ENCODE measurements at places on chromosomes 12 and 14. TPM values are rescaled to one million over a fixed set of nuclear protein-coding genes. Genes with fewer than 3 reads are reported as not detected.

DNA sequence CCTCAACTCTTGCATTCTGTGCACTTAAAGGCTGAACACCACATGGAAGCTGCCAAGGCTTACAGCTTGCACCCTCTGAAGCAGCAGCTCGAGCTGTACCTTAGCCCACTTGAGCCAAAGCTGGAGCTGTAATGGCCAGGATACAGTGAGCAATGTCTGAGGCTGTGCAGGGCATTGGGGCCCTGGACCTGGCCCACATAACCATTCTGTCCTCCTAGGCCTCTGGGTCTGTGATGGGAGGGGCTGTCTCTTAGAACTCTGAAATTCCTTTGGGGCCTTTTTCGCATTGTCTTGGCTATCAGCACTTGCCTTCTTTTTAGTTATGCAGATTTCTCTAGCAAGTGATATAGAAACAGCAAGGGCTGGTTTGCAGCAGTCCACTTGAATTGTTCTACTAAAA is 303.8 kb upstream of the CLEC14A start:
- H3K27me3 ChIP-seq = no peaks in the 10 kb centered on the region
- no peaks in the 10 kb centered on the region for H3K4me1 ChIP-seq
- H3K4me3 ChIP-seq = no peak overlapping the region
- DNase-seq = no peak

Gene NKX2-1
- 0.15 TPM for total RNA-seq

DNA sequence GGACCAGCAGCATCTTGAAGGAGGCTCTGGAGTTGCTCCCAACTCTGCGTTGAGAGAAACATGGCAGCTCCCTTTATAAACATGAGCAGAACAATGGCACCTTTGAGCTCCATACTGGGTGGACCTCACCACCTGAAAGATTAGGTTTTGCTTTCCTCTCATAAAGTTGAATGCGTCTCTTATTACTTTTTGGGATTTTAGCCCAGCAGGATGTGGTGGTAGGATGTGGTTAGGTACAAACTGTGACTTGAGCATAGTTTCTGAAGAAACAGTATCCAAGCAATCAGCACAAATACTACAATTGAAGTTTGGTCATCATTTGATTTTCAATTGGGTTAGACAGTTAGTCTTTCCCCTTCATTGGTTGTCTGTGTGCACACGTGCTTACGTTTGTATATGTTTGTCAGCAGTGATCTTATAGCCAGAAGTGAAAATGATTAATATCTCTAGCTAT is at the start of gene PRR4:
PRR4 (minus strand) TSS at position 51 of the 454 bp plus-strand sequence; CDS start at position 13, 38 bp downstream.
- no peaks in the 10 kb centered on the region for H3K36me3 ChIP-seq
- H3K27ac ChIP-seq = no peak within 1 kb of the TSS
- DNase-seq = no peak
- H3K4me3 ChIP-seq = no peak within 1 kb of the TSS
- H3K4me1 ChIP-seq = no peaks in the 10 kb centered on the region

GRCh38 chr12:21526721-21527345 is 737 bp downstream of the SPX start:
- H3K27ac ChIP-seq = no peak overlapping the region
- H3K36me3 ChIP-seq = no peaks in the 10 kb centered on the region
- H3K4me3 ChIP-seq = no peak overlapping the region
- DNase-seq = no peak
- H3K4me1 ChIP-seq = no peaks in the 10 kb centered on the region

Gene FOXN4
- not detected for total RNA-seq

DNA sequence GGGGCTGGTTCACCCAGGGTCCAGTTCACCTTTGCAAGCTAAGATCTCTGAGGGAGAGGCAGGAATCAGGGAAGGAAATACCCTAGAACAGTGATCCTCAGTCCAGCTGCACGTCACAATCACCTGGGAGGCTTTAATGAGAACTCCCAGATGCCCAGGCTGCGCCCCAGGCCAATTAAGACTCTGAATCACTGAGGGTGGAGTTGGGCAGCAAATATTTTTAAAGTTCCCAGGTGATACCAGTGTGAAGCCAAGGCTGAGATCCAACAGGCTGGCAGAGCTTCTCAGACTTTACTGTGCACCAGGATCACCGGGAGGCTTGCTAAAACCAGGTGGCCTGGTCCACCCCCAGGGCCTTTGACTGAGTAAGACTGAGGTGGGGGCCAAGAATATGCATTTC is 23.8 kb downstream of the MYL2 start:
- DNase-seq = no peak
- H3K27ac ChIP-seq = no peak overlapping the region
- peaks cover 4% of the 10 kb centered on the region for H3K4me1 ChIP-seq
- H3K36me3 ChIP-seq = no peaks in the 10 kb centered on the region
- H3K27me3 ChIP-seq = no peaks in the 10 kb centered on the region

DNA sequence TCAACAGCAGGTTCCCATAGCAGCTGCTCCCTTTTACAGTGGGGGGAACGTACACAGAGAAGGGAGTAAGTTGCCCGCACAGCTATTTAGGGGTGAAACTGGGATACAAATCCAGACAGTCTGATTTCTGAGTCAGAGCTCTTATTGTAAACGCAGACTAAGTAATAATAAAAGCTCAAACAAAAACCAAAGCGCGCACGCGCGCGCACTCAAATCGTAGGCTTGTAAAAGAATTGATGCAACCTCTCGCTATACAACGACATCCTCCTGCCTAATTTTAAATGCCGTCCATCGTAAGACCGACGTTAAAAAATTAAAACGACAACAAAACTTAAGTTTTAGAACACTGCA is 747 bp upstream of the DACT1 start:
- no peaks in the 10 kb centered on the region for H3K36me3 ChIP-seq
- no peak overlapping the region for H3K4me3 ChIP-seq
- peaks cover 18% of the 10 kb centered on the region for H3K4me1 ChIP-seq
- peak overlapping the region; percentile 62 for H3K27ac ChIP-seq

DNA sequence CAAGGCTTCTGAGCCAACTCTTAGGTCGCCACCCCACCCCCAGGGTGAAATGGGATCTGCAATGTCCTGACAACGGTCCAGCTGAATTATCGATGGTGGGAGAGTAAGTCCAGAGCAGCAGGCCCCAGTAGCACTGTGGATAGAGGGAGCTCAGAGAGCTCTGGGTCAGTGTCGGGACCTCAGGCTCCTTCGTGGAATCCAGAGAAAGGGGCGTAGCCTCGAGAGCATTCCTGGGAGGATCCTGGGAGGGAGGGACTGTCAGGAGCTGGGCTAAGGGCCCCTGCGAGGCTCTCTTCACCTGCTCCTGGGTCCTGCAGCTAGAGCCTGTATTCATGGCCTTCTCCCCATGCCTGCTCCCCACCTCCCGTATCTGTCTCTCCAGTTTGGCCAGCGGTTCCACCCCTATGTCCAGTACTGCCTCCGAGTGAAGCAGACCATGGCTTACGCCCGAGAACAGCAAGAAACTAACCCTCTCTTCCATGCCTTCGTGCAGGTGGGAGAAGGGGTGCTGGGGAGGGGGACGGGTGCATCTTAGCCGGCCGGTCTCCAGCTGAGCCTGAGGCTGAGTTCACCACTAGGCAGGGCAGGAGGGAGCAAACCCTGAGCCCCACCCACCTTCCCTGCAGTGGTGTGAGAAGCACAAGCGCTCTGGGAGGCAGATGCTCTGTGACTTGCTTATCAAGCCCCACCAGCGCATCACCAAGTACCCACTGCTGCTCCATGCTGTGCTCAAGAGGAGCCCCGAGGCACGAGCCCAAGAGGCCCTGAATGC is 6.6 kb downstream of the PLEKHG6 start:
- no peak overlapping the region for H3K27ac ChIP-seq
- no peaks in the 10 kb centered on the region for H3K36me3 ChIP-seq
- H3K4me1 ChIP-seq = peaks cover 5% of the 10 kb centered on the region
- H3K4me3 ChIP-seq = no peak overlapping the region
- no peak for DNase-seq

Gene SERPINA3
- 132 TPM for total RNA-seq

Data from adrenal gland (tissue), 19 donors.